SJSA1 (cell line): ENCODE measurements at places on chromosomes 3 and 15. TPM values are rescaled to one million over a fixed set of nuclear protein-coding genes. Genes with fewer than 3 reads are reported as not detected.

- no peaks in the 10 kb centered on the region for H3K36me3 ChIP-seq
- no peak overlapping the region for H3K27ac ChIP-seq
- H3K4me1 ChIP-seq = no peaks in the 10 kb centered on the region
- DNase-seq = no peak
- H3K27me3 ChIP-seq = no peaks in the 10 kb centered on the region
These were observed 1077.5 kb downstream of the TBL1XR1 start for GRCh38 chr3:176119826-176120225.

DNA sequence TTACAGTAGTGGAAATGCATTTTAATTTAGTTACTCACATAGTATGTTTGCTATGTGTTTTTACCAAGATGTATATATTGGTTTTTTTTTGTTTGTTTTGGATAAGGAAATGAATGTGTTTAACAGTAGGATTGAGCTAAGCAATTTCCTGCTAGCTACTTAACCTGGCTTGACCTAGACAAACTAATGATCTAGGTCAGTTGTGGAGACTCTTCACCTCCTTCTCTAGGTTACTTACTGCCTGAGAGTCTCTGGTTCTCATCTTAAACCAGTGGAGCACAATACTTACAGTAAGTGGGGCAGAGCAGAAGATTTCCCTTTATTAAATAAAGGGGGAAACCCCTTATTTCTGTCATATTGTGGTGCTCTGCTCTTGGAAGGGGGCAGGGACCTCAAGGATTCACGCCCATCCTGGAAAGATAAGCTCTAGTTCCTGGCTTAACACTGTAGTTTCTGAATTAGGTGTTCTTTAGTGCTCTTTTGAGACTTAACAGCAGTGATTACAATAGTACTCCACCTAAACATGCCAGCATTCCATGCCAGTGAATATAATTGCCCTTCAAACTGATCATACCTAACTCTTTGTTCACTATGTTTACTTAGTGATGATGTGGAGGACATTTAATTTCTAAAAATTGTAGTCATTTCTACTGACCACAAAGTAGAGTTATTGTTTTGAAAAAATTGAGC lies 79.9 kb downstream of the UBP1 start:
- peaks cover 9% of the 10 kb centered on the region for H3K36me3 ChIP-seq
- peak; percentile 71 for DNase-seq
- H3K27ac ChIP-seq = peak overlapping the region; percentile 89
- no peak overlapping the region for H3K4me3 ChIP-seq
- H3K4me1 ChIP-seq = peaks cover 37% of the 10 kb centered on the region

PLSCR2 gene
- total RNA-seq = not detected in 2 replicates

CCR8 gene
- total RNA-seq = not detected in 2 replicates

GRCh38 chr3:175316799-175317198 lies 457.7 kb downstream of the NAALADL2 start:
- H3K27me3 ChIP-seq = no peaks in the 10 kb centered on the region
- H3K4me3 ChIP-seq = no peak overlapping the region
- no peaks in the 10 kb centered on the region for H3K36me3 ChIP-seq
- no peak overlapping the region for H3K27ac ChIP-seq

DNA sequence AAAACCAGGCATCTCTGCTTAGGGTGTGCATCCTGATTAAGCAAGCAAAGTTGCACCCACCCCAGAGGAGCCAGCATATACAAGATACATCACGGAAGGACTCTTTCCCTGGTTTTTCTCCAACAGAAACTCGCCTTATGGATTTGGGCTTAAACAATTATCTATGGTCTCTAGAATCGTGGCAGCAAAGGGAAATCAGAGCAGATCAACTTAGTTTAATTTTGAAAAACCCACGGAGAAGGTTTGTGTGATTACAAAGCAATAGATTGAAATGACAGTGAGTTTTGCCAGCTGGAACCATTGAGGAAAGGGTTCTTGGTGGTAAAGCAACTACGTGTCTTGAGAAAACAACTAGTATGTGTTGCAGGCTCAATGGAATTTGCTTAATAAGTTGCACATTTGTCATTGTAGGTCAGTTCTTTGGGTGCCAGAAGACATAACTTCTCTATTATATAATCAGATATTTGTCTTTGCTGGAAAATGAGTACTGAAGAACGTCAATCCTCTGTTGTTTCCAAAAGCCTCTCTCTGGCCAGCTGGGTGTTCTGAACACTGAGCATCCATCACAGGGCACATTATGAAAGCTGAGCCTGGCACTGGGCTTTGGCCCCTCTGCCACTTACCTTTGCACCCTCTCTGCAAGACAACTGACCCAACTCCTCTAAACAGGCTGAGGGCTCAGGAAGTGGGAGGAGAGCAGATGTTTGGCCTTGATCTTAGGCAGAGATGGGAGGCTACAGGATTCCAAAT lies 75.7 kb upstream of the FBN1 start:
- no peak for DNase-seq
- no peaks in the 10 kb centered on the region for H3K36me3 ChIP-seq
- peaks cover 28% of the 10 kb centered on the region for H3K4me1 ChIP-seq
- H3K4me3 ChIP-seq = no peak overlapping the region
- no peak overlapping the region for H3K27ac ChIP-seq

DNA sequence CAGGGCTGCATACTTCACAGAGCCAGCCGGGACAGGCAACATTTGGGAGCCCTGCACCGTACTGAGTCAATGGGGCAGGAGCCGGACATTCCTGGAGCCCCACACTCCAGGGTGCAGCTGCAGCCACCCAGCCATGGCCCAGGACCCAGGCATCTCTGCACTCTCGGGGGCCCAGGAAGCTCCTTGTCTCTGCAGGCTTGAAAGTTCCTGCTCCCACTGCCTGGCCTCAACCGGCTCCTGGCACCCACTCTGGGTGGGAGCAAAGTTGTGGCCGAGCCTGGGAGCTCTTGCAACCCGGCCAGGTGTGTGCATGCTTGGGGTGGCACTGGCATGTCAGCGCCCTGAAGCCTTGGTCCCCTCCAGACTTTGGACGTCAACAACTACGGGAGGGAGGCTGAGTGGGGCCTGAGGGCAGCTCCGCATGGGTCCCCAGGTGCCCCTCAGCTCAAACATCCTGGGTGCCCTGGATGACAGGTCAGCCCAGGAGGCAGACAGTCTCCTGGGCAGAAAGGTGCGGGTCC lies 833.5 kb upstream of the CADM2 start:
- no peak overlapping the region for H3K4me3 ChIP-seq
- H3K36me3 ChIP-seq = no peaks in the 10 kb centered on the region
- DNase-seq = no peak
- no peaks in the 10 kb centered on the region for H3K27me3 ChIP-seq
- no peak overlapping the region for H3K27ac ChIP-seq

GRCh38 chr3:100159331-100160153 lies 45.2 kb upstream of the FILIP1L start:
- no peak overlapping the region for H3K4me3 ChIP-seq
- H3K27ac ChIP-seq = peak overlapping the region; percentile 32; the same call in 1 of the 2 replicates
- no peaks in the 10 kb centered on the region for H3K36me3 ChIP-seq
- peak; percentile 9 for DNase-seq

GRCh38 chr3:14913926-14914778 lies 33.2 kb upstream of the NR2C2 start:
- no peak overlapping the region for H3K4me3 ChIP-seq
- DNase-seq = no peak
- H3K27ac ChIP-seq = no peak overlapping the region

CD96 gene
- 0.13 and 0.38 TPM in 2 replicates for total RNA-seq

EPHA3 gene
- total RNA-seq = 0.03 TPM in 1 of 2 replicates, not detected in the other

GRCh38 chr15:68080783-68081182 lies 26.7 kb downstream of the PIAS1 start:
- no peaks in the 10 kb centered on the region for H3K4me1 ChIP-seq
- H3K27me3 ChIP-seq = no peaks in the 10 kb centered on the region
- no peak overlapping the region for H3K27ac ChIP-seq
- H3K4me3 ChIP-seq = no peak overlapping the region
- H3K36me3 ChIP-seq = 0 out of 2 replicates have a peak, but pooled peaks cover 4% of the 10 kb centered on the region

GRCh38 chr3:32292085-32292796 lies 53.8 kb downstream of the CMTM8 start:
- no peak overlapping the region for H3K4me3 ChIP-seq
- H3K36me3 ChIP-seq = no peaks in the 10 kb centered on the region
- no peaks in the 10 kb centered on the region for H3K27me3 ChIP-seq

GRCh38 chr3:40437889-40438288 lies 19.2 kb upstream of the RPL14 start:
- H3K4me1 ChIP-seq = no peaks in the 10 kb centered on the region
- H3K4me3 ChIP-seq = no peak overlapping the region
- no peaks in the 10 kb centered on the region for H3K27me3 ChIP-seq
- no peak for DNase-seq
- H3K27ac ChIP-seq = no peak overlapping the region
- no peaks in the 10 kb centered on the region for H3K36me3 ChIP-seq

DNA sequence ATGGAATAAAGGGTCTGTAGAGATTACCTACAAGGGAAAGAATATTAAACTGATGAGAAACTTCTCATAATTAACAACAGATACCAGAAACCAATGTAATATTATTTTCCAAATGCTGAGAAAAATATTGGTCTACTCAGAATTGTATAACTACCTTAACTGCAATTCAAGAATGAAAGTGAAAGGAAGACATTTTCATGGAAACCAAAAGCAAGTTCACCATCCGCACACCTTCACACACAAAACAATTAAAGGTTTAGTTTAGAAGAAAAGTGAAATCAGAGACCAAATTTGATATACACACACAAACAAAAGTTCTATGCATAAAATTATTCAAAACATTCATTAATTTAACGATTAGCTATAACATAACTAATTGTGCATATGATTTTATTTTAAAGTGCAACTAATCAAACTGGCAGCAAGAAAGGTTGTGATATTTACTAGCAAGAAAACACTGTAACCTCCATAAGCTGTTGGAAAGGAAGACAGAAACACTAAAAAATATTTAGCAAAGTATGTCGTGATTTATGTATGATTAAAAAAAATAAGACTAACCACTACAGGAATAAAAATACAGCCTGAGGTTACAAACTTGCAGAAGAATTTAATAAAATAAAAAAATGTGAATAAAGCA lies 395.5 kb downstream of the FGF12 start:
- DNase-seq = no peak
- no peaks in the 10 kb centered on the region for H3K27me3 ChIP-seq

DNA sequence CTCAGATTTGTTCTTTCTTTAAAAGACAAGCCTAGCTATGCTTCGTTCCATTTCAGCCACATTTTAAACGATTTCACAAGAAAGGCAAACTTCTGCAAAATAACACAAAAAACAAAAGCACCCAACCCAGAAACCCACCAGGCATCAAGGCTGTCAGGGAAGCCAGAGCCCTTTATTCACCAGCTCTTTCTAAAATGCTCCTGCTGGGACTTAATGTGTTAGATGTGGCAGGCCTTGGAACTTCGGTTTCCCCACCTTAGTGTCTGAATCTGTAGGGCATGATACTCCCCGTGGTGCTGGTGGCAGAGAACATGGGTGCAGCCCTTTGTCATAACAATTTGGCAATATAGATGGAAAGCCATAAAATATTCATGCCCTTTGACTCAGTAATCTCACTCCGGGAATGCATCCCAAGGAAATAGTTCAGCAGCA lies 56.8 kb upstream of the LCTL start:
- no peaks in the 10 kb centered on the region for H3K36me3 ChIP-seq
- H3K4me1 ChIP-seq = peaks cover 25% of the 10 kb centered on the region
- DNase-seq = no peak

GRCh38 chr3:193729601-193730000 lies 136.6 kb downstream of the OPA1 start:
- no peak overlapping the region for H3K4me3 ChIP-seq
- no peaks in the 10 kb centered on the region for H3K36me3 ChIP-seq
- DNase-seq = no peak
- no peak overlapping the region for H3K27ac ChIP-seq

GRCh38 chr3:31624083-31624709 lies 91.5 kb downstream of the STT3B start:
- no peaks in the 10 kb centered on the region for H3K27me3 ChIP-seq
- DNase-seq = no peak
- H3K4me3 ChIP-seq = no peak overlapping the region
- no peak overlapping the region for H3K27ac ChIP-seq
- peaks cover 38% of the 10 kb centered on the region for H3K36me3 ChIP-seq
- H3K4me1 ChIP-seq = no peaks in the 10 kb centered on the region

EBLN2 gene
- 1.1 and 2.1 TPM in 2 replicates for total RNA-seq

GRCh38 chr3:146476094-146476740 lies 6.9 kb upstream of the PLSCR2 start:
- H3K4me3 ChIP-seq = no peak overlapping the region
- no peak for DNase-seq

- no peaks in the 10 kb centered on the region for H3K27me3 ChIP-seq
- H3K4me1 ChIP-seq = no peaks in the 10 kb centered on the region
- no peaks in the 10 kb centered on the region for H3K36me3 ChIP-seq
- no peak overlapping the region for H3K27ac ChIP-seq
These were observed 328.8 kb downstream of the CNTN6 start for GRCh38 chr3:1421577-1421976.

DNA sequence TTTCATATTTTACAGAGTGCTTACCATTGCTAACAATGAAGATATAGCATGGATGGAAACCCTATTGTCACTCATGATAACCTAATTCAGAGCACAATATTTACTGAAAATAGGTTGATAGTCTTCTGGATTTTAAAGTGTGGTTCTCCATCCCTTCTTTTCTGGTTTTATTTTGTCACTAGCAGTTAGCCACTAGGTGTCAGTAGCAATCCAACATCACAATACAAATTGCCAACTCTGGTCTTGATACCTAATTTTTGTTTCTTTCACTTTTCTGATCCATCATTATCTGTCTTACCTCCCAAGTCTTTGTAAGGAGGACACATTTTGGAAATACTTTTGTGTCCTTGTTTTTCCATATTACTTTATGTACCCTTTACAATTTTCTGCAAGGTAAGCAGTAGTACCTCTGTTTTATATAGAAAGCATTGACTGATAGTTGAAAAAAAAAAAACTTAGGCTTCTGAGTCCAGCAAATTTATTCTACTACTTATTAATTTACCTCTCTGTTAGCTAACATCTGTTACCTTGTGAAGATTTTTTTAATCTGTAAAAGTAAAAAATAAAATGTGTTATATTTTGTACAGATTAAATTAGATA lies 28.3 kb upstream of the CRYBG3 start:
- H3K36me3 ChIP-seq = no peaks in the 10 kb centered on the region
- H3K27ac ChIP-seq = no peak overlapping the region
- no peaks in the 10 kb centered on the region for H3K4me1 ChIP-seq
- no peak overlapping the region for H3K4me3 ChIP-seq
- no peak for DNase-seq
- no peaks in the 10 kb centered on the region for H3K27me3 ChIP-seq

CA12 gene
- 3.7 and 5.6 TPM in 2 replicates for total RNA-seq

DNA sequence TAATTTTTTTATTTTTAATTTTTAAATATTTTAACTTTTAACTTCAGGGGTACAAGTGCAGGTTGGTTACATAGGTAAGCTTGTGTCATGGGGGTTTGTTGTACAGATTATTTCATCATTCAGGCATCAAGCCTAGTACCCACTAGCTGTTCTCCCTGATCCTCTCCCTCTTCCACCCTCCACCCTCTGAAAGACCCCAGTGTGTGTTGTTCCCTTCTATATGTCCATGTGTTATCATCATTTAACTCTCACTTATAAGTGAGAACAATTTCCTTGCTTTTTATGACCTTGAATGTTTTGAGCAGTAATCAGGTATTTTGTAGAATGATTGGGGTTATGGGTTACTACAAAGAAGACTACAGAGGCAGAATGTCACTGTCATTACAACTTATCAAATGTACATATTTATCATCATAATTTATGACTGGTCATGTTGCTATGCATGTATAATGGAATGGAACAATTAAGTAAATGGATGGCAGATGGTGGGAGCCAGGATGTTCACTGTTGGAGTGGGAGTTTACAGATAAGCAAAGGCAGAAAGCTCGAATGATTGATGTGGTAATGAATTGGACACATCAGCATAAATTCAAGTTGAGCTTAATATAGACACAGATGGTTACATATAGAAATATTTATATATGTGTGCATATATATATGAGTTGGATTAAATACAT lies 563.8 kb upstream of the ROBO1 start:
- no peak for DNase-seq
- H3K4me3 ChIP-seq = no peak overlapping the region
- H3K27ac ChIP-seq = no peak overlapping the region
- no peaks in the 10 kb centered on the region for H3K4me1 ChIP-seq
- H3K27me3 ChIP-seq = no peaks in the 10 kb centered on the region
